ENCODE measurements at places on chromosomes 16 and 17. TPM values are rescaled to one million over a fixed set of nuclear protein-coding genes. Genes with fewer than 3 reads are reported as not detected.

DNA sequence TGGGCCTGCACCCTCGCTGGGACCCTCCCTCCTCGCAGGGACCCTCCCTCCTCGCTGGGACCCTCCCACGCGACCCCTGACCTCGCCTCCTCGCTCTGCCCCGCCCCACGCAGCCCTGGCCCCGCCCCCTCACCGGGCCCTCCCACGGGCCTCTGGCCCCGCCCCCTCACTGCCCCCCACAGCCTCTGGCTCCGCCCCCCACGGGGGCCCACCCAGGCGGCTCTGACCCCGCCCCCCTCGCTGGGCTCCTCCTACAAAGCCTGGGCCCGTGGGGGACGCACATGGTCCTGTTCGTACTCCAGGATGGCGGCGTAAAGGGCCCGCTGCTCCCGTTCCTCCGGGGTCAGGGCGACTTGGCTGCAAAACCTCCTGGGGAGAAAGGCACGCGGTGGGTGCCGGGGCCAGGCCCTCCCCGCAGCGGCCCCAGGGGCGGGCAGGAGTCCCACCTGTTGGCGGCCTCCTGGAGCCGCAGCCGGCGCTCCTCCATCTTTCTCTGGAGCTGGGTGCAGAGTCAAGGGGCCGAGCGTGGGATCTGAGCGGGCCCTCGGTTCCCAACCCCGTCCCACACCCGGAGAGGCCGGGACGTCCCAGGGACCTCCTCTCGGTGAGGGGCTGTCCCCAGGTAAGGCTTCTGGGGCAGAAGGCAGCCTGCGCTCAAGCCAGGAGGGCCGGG lies 9.0 kb downstream of the VPS9D1 start:
- DNase-seq: peak; percentile 16

The PRSS21 gene
- total RNA-seq: 3.1 TPM

The DOC2A gene
- total RNA-seq: not detected

DNA sequence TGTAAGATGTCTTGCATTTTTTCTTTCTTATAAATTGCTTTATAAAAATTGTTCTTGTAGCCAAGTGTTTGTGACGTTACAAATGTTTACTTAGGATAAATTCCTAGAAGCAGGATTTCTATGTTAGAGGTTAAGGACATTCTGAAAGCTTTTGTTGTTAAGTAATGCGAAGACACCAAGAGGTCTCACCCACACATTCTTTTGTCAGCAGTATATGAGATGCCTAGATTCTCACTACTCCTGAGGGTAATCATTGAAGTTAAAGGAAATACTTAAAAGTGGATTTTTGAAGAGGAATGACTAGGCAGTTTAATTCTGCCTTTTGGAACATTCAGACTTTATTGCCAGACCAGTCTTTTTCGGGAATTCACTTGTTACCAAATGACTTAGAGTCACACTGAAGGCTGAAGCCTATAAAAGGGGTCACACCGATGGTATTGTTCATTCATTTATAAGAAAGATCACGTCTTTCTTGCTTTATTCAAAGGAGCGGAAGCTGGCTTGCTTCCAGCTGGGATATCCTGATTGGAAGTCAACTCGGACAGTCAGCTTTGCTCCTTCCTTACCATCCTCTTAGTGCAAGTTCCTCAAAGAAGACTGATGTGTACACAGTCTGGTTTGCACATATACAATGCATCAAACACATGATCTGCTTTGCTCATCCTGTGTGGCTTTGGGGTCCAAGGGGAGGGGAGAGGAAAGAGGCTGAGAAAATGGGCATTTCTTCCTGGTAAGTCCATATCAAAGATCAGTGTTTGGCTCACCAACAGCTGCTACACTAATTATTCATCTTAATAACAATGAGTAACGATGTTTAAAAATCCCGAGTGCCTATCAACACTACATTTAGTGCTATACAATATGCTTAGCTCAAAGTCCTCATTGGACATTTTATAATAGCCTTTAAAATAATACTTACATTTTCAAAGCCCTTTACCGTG lies 160.0 kb downstream of the MAP2K6 start:
- DNase-seq: peak; percentile 67

GRCh38 chr16:22681554-22682291 lies 132.2 kb upstream of the HS3ST2 start:
- DNase-seq: no peak

- no peak for DNase-seq
These were observed 7.2 kb downstream of the ADORA2B start for GRCh38 chr17:15952048-15952532.

- DNase-seq: no peak
These were observed 42.3 kb upstream of the CDYL2 start for GRCh38 chr16:80846680-80847079.

The CTRB1 gene
- not detected for total RNA-seq

DNA sequence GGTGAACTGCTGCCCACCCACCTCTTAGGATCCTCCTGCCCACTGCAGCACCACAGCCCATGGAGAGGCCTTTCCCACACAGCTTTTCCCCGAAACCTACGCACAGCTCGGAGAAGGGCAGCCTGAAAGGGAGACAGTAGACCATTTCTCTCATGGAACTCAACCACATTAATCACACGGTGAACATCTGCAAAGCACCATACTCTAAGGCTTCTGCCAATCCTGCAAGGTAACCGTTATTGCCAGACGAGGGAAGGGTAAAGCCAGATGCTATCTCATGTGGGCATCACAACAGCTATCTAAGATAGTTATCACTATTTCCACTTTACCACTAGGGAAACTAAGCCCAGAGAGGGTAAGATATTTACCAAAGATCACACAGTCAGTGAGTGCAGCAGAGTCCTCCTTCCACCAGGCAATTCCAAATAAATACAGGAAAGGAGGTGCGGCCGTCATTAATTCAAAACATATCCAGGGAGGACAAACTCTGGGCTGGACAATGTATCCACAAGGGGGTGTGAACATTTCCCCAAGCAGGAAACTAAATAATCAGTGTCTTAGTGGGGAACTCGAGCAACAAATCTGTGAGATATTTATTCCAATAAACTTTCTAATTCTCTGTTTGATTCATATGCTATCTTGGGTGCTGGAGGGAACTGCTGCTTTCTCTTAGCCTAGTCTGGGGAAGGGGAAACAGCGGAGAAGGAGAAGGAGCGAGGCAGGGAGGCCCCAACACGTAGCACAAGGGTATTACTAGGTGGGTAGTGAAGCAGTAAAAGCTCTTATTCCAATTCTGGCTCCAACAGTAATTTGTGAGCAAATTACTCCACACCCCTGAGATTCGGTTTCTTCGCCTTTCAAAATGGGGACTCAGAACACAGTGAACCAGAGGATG lies 723 bp downstream of the TMEM186 start:
- DNase-seq: no peak

DNA sequence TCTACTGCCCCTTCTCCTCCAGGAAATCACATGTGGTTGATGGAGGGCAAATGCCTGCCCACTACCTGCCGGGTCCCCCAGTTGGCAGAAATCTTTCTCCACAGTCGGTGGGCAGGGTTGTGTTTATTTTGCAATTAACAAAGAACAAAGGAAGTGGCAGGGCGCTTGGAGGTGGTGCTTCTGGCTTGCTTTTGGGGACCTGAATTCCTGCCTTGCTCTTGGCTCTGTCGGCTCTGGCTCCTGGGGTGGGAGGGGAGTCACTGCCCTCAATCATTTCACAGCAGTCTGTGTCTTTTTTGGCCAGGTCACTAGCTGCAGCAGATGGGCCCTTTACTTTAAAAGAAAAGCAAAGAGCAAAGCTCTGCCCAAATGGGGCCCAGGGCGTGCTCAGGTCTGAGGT lies 69.2 kb downstream of the C16orf78 start:
- DNase-seq: no peak

- DNase-seq: no peak
These were observed 114.5 kb downstream of the RMI2 start for GRCh38 chr16:11459722-11460121.

DNA sequence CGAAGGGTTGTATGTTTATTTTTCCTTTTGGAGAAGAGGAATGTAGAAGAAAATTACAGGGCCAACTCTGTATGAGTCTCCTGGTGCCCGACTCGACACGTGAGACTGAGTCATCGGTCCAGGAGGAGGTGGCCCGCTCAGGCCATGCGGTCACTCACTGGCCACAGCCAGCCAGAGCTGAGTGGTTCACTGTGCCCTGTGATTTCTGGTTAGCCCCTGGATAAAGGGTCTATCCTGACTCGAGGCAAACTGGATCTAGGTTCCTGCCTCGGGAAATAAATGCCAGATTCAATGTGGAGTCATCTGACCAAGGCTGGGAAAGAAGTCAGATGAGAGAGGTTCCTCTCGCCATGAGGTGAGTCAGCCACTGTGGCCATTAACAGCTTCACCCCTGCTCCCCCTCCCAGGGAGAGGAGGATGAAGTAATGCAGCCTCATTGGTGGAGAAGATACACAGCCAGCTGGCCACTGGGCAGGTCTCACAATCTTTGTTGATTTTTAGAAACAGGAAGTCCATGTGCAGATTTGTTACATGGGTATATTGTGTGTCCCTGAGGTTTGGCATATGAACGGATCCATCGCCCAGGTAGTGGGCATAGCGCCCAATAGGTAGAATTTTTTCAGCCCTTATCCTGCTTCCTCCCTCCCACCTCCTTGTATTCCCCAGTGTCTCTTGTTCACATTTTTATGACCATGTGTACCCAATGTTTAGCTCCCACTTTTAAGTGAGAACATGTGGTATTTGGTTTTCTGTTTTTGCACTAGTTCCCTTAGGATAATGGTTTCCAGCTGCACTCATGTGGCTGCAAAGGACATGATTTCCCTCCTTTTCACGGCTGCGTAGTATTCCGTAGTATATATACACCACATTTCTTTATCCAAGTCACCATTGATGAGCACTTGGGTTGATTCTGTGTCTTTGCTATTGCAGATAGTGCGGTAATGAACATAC lies 21.7 kb upstream of the USP36 start:
- DNase-seq: peak; percentile 97

DNA sequence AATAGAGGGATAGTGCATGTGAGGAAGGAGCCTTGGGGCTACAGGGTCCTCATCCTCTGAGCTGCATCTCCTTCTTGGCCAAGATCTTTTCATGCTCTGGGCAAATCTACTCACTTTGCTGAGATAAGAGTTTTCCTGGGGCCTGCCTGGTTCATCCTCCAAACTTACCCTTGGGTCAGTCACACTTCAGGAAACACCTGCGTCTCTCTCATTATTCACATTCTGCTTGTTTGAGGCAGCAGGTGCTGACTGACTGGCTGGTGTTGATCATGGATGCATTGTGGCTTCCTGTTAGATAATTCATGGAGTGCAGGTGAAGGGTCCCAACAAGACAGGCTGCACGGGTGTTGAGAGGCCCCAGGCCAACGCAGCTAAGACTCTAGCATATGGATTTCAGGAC lies 162.6 kb downstream of the SALL1 start:
- no peak for DNase-seq

GRCh38 chr17:61542027-61542426 lies 49.0 kb downstream of the NACA2 start:
- no peak for DNase-seq

DNA sequence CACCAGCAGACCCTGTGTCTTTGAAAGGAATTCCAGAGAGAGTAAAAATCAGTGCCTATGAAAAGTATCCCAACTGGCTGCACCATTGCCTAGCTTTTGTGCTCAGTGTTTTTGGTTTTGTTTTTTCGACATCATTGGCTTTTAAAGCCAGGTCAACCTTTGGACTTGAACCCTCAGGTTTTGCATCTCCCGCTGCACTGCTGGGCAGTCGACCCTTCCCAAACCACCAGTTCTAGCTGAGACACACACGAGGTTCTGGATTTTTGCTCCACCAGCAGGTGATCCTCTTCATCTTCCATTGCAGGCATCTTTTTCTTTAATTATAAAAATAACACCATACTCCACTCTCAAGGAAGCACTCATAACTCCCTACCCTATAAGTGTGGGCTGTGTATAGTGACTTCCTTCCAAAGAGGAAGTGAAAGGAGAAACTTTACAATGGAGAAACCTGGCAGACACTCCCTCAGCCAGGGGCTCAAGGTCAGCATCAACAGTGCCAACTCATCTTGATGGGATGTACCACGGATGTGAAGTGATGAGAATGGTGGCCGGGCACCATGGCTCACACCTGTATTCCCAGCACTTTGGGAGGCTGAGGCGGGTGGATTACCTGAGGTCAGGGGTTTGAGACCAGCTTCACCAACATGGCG lies 57.8 kb downstream of the BMERB1 start:
- no peak for DNase-seq

- DNase-seq: no peak
These were observed 344.2 kb downstream of the CPPED1 start for GRCh38 chr16:12459391-12460063.

The ARL5C gene
- total RNA-seq: not detected

- no peak for DNase-seq
These were observed 37.5 kb downstream of the ADCY7 start for GRCh38 chr16:50303605-50304466.

DNA sequence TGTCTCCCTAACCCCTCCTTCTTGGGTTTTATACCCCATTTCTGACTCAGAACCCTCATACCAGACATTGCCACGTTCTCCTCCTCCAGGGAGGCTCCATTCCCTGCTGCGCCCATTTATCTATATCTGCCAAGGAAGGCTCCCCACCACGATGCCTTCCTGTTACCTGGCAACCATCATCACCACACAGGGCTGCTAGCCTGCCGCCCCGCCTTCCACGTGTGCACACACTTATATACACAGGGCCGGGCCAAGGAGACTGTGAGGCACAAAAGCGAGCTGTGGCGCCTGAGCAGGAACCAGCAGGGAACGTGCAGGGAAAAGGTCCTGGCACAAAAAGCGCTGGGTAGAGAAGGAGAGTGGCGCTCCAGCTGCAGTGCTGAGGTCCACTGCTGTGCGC lies 261.8 kb downstream of the CBLN1 start:
- DNase-seq: no peak

The TRPV2 gene
- 14.5 TPM for total RNA-seq

DNA sequence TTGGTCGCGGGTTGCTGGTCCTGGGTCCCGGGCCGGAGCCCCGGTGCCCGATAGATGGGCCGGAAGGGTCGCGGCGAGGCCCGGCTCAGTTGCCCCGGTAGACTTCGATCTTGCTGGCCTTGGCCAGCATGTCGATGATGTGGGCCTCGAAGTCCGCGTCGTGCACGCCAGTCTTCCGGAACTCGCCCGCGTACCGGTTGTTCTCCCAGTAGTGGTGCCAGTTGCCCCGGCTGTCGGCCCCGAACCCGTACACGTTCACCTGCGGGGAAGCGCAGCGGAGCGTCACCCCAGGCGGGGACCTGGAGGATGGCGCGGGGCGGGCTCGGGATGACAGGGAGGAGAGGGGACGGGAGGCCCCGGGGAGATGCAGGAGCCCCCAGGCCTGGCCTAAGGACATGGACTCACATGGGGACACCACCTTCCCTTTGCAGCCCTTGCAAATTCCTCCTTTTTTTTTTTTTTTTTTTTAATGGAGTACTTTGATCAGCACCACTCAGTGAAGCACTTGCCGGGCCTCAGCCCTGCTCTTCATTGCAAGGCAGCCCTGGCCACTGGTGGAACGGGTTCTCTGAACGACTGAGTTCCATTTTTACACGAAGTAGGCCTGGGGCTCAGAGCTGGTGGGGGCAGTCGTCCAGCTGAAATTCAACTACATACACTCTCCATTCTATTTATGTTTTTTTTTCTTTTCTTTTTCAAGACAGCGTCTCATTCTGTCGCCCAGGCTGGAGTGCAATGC lies 35.1 kb downstream of the DDX19A start:
- DNase-seq: no peak

The TP53TG3C gene
- total RNA-seq: not detected
